Stimulated activated naive CD8-positive, alpha-beta T cell treated with anti-CD3 and anti-CD28 coated beads, Interleukin-15, Interleukin-2, amounts not matched to agents 100 U/mL and 50 U/mL, for 24 hours (primary cell): ENCODE measurements at places on chromosomes 6 and 20.

DNA sequence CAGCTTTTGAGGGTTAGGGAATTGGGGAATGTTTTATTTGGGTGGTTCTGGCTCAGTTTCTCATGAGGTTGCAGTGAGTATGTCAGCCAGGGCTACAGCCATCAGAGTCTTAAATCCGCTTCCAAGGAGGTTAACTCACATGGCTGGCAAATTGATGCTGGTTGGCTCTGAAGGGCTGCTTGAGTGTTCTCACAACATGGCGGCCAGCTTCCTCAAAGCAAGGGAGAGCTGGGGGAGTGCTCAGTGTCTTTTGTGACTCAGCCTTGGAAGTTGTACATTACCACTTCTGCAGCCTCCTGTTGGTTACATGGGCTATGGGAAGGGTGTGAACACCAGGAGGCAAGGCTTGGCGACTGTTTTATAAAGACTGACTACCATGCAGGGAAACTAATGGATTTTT lies 17.8 kb upstream of the PPP1R3G start:
- no peak for DNase-seq

GRCh38 chr20:11748436-11748835 lies 169.3 kb upstream of the BTBD3 start:
- no peak for DNase-seq

- DNase-seq = peak; percentile 13
Measured at GRCh38 chr6:137657351-137657911, 163.2 kb upstream of the OLIG3 start.

DNA sequence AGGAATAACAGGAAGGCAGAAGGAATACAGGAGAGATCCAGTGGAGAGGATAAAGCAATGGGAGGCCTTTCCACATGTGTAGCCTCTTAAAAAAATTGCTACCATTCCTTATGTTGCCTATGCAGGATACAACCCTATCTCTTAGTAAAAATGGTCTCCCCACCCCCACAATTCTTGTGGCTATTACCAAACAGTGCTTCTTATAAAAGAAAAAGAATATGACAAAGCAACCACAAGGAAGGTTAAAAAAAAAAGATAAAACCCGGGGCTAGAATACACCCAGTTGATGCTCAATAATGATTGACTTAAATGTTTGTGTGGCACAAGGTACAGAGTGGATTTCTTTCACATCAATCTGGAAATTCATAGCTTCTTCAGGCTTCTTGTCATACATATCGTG lies 250.9 kb downstream of the HIVEP2 start:
- no peak for DNase-seq

- no peak for DNase-seq
Measured at GRCh38 chr6:106122306-106122918, 36.3 kb downstream of the PRDM1 start.

GRCh38 chr20:18016772-18017171 lies 40.9 kb downstream of the OVOL2 start:
- no peak for DNase-seq

DNA sequence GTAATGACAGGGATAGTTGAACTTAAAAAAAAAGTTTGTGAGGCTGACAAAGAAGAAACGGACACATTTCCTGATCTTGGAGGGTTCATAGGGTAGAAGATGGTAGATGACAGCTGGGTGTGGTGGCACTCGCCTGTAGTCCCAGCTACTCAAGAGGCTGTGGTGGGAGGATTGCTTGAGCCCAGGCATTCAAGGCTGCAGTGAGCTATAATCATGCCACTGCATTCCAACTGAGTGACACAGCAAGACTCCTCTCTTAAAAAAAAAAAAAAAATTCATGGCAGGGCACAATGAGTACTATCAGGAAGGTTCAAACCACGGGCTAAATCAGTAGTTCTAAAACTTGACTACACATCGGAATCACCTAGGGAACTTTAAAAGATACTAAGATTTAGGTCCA lies 2.0 kb upstream of the MICA start:
- no peak for DNase-seq
